ENCODE measurements at places on chromosomes 5 and 9. TPM values are rescaled to one million over a fixed set of nuclear protein-coding genes. Genes with fewer than 3 reads are reported as not detected.

DNA sequence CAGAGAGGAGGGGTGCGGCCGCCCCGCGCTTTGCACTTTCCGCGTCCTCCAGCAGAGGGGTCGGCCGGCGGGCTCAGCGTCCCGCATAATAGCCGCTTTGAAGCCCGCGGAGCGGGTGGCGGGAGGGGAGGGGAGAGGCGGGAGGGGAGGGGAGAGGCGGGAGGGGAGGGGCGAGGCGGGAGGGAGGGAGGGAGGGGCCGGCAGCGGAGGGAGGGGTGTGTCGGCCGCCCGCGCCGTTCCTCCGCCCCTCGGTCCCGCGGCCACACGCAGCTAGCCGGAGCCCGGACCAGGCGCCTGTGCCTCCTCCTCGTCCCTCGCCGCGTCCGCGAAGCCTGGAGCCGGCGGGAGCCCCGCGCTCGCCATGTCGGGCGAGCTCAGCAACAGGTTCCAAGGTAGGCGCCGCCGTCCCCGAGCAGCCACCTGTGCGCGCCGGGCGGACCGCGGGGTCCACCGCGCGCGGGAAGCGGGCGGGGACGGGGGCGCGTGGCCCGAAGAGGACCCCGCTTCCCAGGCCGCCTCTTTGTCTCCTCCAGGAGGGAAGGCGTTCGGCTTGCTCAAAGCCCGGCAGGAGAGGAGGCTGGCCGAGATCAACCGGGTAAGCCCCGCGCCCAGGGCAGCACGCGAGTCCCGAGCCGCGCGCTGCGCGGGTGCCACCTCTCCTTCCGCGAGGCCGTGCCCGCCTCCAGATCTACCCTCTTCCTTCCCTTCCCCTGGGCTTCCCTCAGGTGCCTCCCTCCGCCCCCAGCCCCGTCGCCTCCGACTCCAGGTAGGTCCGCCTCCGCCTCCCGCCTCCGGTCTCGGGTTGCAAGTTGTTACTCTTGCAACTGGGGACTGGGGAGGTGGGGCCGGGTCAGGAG is at the start of gene AIF1L:
TSS of gene AIF1L (plus strand) at position 263 of the 857 bp plus-strand sequence. CDS start at position 362, 99 bp downstream.
- peak within 1 kb of the TSS; percentile 63 for H3K4me3 ChIP-seq
- peaks cover 30% of the 10 kb centered on the region for H3K27me3 ChIP-seq
- H3K27ac ChIP-seq: no peak within 1 kb of the TSS

- H3K27me3 ChIP-seq: no peaks in the 10 kb centered on the region
- no peak overlapping the region for H3K4me3 ChIP-seq
- no peak overlapping the region for H3K27ac ChIP-seq
- H3K4me1 ChIP-seq: peaks cover 3% of the 10 kb centered on the region
- H3K36me3 ChIP-seq: no peaks in the 10 kb centered on the region
- no peak for DNase-seq
Observed at GRCh38 chr5:94784536-94785505, 166.4 kb downstream of the SLF1 start.

GRCh38 chr5:159208514-159209437 is 577 bp downstream of the RNF145 start:
- H3K36me3 ChIP-seq: peaks cover 42% of the 10 kb centered on the region
- peak overlapping the region; percentile 100 for H3K27ac ChIP-seq
- H3K4me1 ChIP-seq: peaks cover 45% of the 10 kb centered on the region
- peak; percentile 22 for DNase-seq

DNA sequence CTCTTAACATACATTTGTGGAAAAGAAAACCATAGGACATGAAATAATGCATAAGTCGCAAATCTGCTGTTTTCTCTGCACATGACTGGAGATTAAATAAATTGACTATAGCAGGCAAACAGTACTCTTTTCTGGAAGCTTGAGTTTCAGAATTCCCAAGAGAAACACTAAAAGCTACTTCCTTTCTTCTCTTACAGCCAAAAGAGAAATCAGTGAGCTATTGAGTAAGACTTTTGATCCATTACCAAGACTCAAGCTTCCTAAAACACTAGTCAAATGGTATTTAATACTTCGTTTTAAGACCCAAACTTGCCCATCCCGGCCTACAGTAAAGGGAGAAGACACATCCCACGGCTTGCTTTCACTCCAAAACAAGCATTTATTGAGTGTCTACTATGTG is 335.8 kb upstream of the PUM3 start:
- DNase-seq: no peak
- H3K36me3 ChIP-seq: no peaks in the 10 kb centered on the region
- H3K4me3 ChIP-seq: no peak overlapping the region
- H3K27me3 ChIP-seq: peaks cover 35% of the 10 kb centered on the region
- H3K27ac ChIP-seq: no peak overlapping the region

GRCh38 chr5:73907164-73907563 is 281.2 kb downstream of the ARHGEF28 start:
- peaks cover 2% of the 10 kb centered on the region for H3K27me3 ChIP-seq
- no peak overlapping the region for H3K4me3 ChIP-seq
- H3K27ac ChIP-seq: no peak overlapping the region
- no peak for DNase-seq
- H3K36me3 ChIP-seq: no peaks in the 10 kb centered on the region
- H3K4me1 ChIP-seq: no peaks in the 10 kb centered on the region

GRCh38 chr5:149406203-149406978 is 27.3 kb upstream of the IL17B start:
- no peak overlapping the region for H3K4me3 ChIP-seq
- no peaks in the 10 kb centered on the region for H3K4me1 ChIP-seq
- no peak for DNase-seq

DNA sequence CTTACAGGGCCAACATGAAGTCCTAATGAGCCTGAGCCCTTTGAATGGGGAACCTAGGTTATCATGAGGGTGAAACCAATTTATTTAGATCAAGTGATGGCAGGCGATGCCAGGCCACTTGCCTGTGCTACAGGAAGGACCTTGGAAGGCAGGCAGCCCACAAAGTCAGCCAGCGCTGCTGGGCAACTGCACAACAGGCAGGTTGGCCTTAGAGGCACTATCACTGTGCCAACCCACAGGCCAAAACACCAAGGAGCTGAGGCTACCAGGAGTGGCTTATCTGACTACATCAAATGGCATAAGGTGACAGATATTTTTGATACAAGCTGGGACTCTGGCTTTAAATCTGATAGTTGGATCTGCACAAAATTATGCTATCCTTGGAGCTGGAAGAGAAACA is 319.1 kb downstream of the NTRK2 start:
- no peaks in the 10 kb centered on the region for H3K4me1 ChIP-seq
- no peak for DNase-seq
- no peak overlapping the region for H3K4me3 ChIP-seq
- no peaks in the 10 kb centered on the region for H3K36me3 ChIP-seq

DNA sequence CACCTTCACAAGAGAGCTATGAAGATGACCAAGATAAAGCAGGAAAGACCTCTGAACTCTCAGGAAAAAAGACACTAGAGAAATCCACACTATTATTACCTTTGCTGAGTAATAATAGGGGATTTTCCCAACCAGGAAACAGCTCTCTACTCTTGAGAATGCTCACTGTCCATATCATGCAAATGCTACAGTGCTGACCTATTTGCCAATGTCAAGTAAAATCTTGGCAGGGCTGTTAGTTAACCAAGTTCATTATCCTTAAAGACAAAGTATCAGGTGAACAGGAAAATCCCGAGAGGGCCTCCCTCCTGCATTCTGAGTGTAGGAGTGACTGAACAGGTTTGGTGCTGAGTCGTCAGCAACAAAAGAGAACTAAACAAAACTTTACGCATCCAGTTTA is 306.6 kb downstream of the ACTL7B start:
- H3K4me3 ChIP-seq: no peak overlapping the region
- no peaks in the 10 kb centered on the region for H3K4me1 ChIP-seq
- H3K36me3 ChIP-seq: no peaks in the 10 kb centered on the region
- H3K27ac ChIP-seq: no peak overlapping the region
- no peak for DNase-seq

DNA sequence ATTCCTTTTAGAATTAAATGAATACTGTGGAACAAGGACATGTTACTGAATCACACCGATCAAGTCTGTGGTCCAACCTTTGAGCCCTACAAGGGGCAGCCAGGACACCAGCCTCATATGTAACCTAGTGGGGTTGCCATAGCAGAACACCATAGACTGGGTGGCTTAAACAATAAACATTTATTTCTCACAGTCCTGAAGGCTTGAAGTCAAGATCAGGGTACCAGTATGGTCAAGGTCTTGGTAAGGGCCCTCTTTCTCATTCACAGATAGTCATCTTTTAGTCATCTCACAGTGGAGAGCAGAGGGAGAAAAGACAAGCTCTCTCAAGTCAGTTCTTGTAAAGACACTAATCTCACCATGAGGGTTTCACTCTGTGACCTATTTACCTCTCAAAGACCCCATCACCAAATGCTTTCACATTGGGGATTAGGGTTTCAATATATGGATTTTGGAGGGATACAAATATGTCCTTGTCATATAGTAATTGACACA is 422.5 kb downstream of the GADD45G start:
- H3K27ac ChIP-seq: no peak overlapping the region
- H3K4me1 ChIP-seq: no peaks in the 10 kb centered on the region
- peaks cover 6% of the 10 kb centered on the region for H3K27me3 ChIP-seq
- H3K4me3 ChIP-seq: no peak overlapping the region
- H3K36me3 ChIP-seq: no peaks in the 10 kb centered on the region

GRCh38 chr5:151758430-151759241 is at the start of gene ATOX1:
TSS of gene ATOX1 (minus strand) at chr5:151758631. CDS start at chr5:151758551, 80 bp downstream.
- H3K4me3 ChIP-seq: peak within 1 kb of the TSS; percentile 79
- peaks cover 12% of the 10 kb centered on the region for H3K36me3 ChIP-seq
- peak within 1 kb of the TSS; percentile 91 for H3K27ac ChIP-seq
- DNase-seq: peak; percentile 90

DNA sequence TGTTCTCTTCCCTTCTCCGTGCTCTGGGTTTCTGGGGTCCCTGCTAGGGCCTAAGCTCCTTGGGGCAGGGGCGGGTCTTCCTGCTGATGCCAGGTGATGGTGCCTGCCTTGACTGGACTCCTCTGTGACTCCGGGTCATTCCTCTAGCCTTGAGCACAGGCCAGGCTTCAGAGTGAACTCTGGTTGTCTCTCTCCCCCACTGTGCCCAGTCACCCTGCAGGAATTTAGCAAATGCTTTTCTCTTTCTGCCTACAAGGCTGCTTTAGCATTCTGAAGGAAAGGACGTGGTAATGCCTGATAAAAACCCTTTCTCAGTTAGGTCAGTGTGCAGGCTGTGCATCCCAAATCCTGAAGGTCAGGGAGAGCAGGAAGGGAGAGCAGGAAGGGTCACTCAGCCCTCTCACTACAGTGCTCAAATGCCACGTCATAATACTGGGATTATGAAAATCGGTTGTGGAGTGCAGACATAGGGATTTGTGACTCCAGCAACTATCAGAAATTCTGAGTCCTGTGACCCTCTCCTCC is 2.7 kb downstream of the CXCL14 start:
- H3K27me3 ChIP-seq: peaks cover 45% of the 10 kb centered on the region
- H3K27ac ChIP-seq: no peak overlapping the region
- peaks cover 4% of the 10 kb centered on the region for H3K4me1 ChIP-seq
- H3K36me3 ChIP-seq: no peaks in the 10 kb centered on the region

DNA sequence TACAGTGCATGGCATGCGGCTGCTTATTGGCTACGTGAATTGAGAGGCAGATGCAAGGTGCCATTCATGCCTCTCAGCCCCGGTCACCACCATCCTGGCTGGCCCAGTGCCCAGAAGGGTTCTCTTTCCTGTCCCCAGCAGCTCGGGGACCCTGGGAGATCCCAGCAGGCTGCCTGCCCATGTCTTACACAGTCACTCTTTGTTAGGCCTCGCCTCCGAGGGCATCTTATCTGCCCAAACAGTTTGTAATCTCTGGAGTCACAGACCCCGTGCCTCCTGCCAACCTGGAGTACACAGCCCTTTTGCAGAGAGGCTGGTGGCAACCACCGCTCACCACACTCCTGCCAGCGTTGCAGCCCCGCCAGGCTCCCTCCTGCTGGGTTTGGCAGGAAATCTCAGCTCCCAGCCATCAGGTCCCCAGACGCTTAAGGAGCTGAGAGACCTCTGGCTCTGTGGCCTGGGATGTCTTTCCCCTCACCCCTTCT is 7.0 kb upstream of the AK1 start:
- H3K36me3 ChIP-seq: peaks cover 22% of the 10 kb centered on the region
- no peak overlapping the region for H3K27ac ChIP-seq

- H3K36me3 ChIP-seq: no peaks in the 10 kb centered on the region
- no peaks in the 10 kb centered on the region for H3K27me3 ChIP-seq
- H3K4me3 ChIP-seq: no peak overlapping the region
- no peaks in the 10 kb centered on the region for H3K4me1 ChIP-seq
- H3K27ac ChIP-seq: no peak overlapping the region
- no peak for DNase-seq
Observed at GRCh38 chr5:5383461-5383860, 39.0 kb upstream of the ICE1 start.

- peaks cover 28% of the 10 kb centered on the region for H3K36me3 ChIP-seq
- H3K27me3 ChIP-seq: no peaks in the 10 kb centered on the region
- no peaks in the 10 kb centered on the region for H3K4me1 ChIP-seq
- no peak overlapping the region for H3K27ac ChIP-seq
- H3K4me3 ChIP-seq: no peak overlapping the region
Observed at GRCh38 chr9:125462861-125463291, 201.2 kb downstream of the GAPVD1 start.

- H3K36me3 ChIP-seq: no peaks in the 10 kb centered on the region
- peaks cover 40% of the 10 kb centered on the region for H3K4me1 ChIP-seq
- H3K4me3 ChIP-seq: no peak overlapping the region
- DNase-seq: no peak
Observed at GRCh38 chr9:129331493-129331765, 153.4 kb upstream of the IER5L start.

DNA sequence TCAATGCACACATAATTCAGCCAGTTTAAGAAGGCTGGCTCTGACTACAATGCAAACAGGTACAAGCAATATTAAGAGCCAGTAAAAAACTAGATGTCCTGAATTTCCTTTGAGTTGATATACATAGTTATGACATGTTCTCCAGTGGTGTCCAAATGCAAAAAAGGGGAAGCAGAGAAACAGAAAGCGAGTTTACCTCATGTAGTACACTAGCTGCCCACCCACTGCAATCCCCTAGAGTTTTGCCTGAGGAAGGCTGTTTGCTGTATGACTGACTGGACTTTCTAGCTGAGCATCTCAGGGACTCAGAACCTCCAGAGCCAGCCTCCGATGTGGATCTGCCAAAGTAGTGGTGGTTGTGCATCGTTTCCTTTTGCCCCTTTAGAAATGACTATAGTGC is 44.8 kb upstream of the SLC1A3 start:
- no peaks in the 10 kb centered on the region for H3K36me3 ChIP-seq
- no peaks in the 10 kb centered on the region for H3K27me3 ChIP-seq
- H3K4me1 ChIP-seq: no peaks in the 10 kb centered on the region
- H3K27ac ChIP-seq: no peak overlapping the region

GRCh38 chr9:112249277-112249676 is 74.2 kb upstream of the SUSD1 start:
- DNase-seq: no peak
- no peaks in the 10 kb centered on the region for H3K27me3 ChIP-seq
- peaks cover 21% of the 10 kb centered on the region for H3K4me1 ChIP-seq
- peaks cover 34% of the 10 kb centered on the region for H3K36me3 ChIP-seq
- no peak overlapping the region for H3K4me3 ChIP-seq
- peak overlapping the region; percentile 41 for H3K27ac ChIP-seq

The SEMA6A gene
- total RNA-seq: not detected

The MTREX gene
- total RNA-seq: 93.4 TPM

The SLC6A19 gene
- not detected for total RNA-seq

The DNAJA1 gene
- total RNA-seq: 143 TPM
